ENCODE measurements at places on chromosomes 12 and 14.

- no peak for DNase-seq
Observed at GRCh38 chr12:106179086-106179485, 40.3 kb upstream of the NUAK1 start.

- no peak for DNase-seq
Observed at GRCh38 chr12:92553389-92553788, 149.4 kb upstream of the PLEKHG7 start.

GRCh38 chr12:79098530-79098929 is 234.0 kb downstream of the SYT1 start:
- no peak for DNase-seq

- DNase-seq, result peak; percentile 96
Observed at GRCh38 chr12:107511292-107511691, 174.3 kb upstream of the PWP1 start.

DNA sequence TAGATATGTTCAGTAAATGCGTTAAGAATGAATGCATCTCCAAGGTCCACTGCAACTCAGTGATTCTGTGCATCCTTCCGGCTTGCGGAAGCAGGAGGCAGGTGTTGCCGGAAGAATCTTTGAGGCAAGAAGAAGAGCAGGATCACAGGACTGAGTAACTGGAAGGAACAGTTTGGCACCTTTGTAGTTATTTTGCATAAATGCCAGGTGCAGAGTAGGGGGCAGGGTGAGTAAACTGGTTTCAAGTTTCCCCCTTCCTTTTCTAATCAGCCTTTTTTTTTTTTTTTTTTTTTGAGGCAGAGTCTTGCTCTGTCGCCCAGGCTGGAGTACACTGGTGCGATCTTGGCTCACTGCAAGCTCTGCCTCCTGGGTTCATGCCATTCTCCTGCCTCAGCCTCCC is 22.3 kb downstream of the DYRK4 start:
- DNase-seq, result no peak

DNA sequence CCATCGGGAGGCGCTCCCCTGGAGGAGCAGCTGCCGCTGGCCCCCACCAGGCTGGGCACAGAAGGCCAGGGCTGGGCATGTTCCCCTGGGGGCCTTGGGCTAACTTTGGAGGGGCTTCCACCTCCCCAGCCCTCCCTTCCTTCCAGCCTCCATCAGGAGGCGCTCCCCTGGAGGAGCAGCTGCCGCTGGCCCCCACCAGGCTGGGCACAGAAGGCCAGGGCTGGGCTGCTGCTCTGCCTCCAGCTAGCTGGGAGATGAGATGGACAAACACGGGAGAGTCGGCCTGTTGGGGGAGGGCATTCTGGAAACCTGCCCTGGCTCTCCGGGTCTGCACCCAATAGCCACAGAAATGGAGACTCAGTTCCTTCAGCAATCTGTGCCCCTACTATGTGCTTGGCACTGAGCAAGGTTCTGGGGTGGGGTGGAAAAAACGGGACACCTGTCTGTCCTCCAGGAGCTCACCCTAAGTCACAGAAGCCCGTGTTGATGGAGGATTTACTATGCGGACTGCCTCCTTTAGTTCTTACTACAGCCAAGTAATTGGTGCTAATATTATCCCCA is 39.0 kb upstream of the CORO1C start:
- no peak for DNase-seq

GRCh38 chr14:91496790-91497189 is 13.3 kb downstream of the PPP4R3A start:
- no peak for DNase-seq

- DNase-seq, result no peak
Observed at GRCh38 chr14:95421741-95422140, 94.7 kb downstream of the SYNE3 start.

DNA sequence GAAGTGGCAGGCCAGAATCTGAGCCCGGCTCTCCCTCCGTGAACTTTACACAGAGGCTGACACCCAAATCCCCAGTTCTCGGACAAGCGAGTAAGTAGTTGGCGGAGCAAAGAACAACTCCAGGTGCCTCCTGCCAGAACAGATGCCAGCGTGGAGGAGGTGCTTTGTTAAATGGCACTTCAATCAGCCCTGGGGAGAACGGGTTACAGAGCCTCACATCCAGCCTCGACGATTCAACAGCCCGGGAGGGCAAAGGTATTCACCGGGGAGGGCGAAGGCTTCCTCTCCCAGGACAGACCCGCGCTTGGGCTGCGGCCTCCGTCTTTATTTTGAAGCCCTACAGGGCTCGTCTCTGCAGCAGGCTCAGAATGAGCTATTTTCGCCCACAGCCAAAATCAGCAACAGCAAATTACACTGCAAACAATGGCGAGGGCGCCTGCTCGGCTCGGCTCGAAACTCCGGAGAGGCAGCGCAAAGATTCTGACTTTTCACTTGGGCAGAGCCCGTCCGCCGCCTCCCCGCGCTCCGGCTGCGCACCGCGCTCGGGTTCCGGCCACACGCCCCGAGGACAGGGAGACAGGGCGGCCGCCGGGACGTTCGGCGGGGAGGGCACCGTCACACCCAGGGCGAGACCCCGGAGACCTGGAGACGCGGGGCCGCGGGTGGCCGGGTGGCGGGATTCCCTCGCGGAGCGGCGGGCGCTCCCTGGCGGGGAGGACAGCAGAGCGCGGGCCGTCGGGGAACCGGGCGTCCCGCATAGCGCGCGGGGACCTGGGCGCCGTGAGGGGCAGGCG is 811 bp downstream of the TMCC3 start:
- DNase-seq, result peak; percentile 51

DNA sequence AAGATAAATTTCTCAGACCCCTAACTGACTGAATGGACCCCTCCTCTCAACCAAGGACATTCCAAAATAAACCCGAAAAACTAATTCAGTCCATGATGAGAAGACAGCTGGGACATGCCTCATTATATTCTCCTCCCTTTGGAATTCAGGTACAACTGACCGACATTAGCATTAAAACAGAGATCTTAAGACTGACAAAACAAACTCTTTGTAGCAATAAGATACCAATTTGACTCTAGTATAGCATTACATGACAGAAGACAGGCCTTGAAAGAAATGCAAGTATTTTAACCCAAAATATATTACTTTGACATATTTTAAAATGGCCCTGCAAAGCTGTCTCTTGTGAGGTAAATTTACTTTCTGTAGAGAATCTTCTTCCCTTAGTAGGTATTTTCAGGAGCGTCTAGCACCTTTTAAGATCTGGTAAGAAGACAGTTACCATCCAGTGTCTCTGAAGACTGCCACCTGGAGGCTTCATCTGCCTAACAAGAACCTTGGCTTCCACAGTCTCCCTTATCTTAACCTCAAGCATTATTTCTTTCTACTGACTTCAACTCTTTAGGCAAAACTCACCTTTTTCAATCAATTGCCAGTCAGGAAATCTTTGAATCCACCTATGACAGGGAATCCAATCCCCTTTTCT is 957.5 kb downstream of the SLC6A15 start:
- no peak for DNase-seq

DNA sequence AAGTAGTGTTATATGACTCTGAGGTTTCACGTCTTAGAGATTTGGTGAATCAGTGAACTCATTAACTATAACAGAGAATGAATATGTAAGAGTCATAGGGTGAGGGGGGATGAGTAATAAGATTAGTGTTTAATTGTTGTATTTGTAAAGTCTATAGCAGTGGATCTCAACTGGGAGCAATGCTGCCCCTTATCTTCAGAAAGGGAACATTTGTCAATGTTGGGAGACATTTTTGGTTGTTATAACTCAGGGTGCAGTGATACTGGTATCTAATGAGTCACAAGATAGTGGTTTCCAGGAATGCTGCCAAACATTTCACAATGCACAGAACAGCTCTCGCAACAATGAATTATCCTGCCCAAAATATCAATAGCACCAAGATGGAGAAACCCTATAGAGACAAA is 1193.7 kb downstream of the GALC start:
- DNase-seq, result peak; percentile 99

DNA sequence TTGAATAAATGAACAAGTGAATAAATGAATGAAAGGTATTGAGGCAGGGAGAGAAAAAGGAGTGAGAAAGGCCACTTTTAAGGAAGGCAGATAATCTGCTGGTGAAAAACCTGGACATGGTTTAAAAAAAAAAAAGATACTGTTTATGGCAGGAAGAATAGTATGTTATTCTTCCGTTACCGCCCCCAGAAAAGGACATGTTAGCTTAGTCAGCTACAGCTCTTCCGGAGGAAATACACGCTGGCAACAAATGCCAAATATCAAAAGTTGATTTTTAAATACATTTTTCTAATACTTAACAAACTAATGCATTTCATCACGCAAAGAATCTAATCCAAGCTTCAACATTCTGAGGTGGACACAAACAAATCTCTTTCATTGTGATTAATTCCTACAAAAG is 43.2 kb downstream of the SLC5A8 start:
- DNase-seq, result no peak

DNA sequence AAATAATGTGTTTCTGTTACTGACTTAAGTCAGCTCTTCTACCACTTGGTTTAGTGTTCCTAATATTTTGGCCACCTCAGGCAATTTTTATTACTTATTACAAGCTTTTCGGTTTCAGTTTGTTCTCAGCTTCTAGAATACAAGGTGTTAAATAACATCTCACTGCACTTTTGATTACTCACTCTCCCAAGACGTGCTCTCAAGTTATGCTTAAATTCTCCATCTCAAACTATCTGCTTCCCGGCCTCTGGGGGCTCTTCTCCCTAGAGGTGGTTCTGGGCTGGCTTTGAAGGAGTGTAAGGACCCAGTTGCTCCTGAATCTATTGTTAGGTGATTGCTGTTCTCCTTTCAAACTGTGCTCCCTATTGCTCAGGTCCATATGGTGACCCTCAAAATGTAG is 193.9 kb upstream of the DDHD1 start:
- DNase-seq, result no peak

DNA sequence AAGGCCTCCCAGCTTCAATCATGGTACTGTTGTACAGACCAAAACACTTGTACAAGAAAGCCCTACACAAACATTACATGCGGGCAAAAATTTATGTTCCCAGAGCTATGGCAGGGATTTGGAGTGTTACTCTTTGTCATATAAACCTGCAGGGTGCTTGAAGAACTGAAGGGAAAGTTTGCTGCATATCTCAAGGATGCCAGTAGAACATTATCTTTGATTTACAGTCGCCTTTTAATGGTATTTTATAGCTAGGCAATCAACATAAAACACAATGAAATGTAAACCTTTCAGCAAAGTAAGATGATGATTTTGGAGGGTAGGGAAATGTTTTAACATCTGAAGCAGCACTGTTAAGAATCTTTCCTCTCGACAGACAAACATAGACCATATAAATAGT is 305.6 kb downstream of the KCNH5 start:
- DNase-seq, result no peak

GRCh38 chr14:68254669-68255527 is 435.3 kb downstream of the RAD51B start:
- DNase-seq, result no peak

DNA sequence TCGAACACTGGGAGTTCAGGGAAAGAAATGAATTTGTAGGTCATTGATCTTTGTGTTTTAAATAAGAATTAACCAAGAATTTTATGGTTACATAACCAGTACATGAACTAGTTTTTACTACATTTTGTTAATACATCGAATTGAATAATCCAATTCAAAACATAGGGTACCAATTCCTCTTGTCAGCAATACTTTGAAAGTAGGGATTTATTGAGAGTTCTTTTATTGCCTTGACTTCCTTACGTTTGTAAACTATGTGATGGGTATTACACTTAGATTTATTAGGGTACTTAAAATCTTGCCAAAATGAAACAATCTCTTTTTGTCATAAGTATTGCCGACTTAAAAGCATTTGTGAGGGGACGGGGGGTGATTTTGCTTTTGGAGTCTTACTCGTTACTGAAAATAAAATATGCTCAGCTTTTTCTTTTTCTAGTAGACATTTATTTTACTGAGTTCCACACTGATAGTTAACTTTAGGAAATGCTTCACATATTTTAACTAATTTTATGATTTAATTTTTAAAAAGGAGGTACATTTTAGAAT is 22.4 kb downstream of the SOCS2 start:
- DNase-seq, result no peak

DNA sequence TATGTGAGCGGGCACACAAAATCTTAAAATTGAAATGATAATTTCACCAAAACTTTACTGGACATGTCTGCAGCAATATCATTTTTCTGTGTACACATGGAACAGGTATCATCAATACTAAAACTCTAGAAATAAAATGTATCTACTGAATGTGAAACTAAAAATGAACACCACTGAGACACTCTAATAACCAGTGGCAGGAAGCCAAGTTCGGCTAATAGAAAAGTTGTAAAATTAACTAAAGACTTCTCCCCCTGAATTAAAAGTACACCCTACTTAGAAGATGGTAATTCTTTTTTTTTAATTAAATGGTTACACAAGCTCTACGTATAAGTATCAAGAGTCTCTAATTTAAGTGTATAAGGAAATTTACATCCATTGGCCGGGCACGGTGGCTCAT is 227.2 kb downstream of the MED13L start:
- no peak for DNase-seq

DNA sequence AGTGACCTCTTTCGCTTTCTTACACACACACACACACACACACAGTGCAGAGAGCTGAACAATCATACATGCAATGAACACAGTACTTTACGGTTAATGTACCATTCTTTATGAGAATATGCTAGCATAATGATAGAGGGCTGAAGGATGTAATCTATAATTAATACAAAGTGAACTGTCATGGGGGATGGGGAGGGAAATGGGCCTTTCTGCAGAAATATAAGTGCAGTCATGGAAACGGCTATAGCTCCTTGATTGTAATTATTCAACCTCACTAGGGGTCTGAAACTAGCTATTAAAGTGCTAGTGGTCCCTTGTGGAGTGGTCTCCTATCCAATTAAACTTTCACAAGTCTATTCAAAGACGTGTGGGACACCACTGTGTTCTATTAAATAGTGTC is 443.2 kb upstream of the FOXG1 start:
- DNase-seq, result no peak

GRCh38 chr12:88996200-88996788 is 356.0 kb downstream of the DUSP6 start:
- DNase-seq, result peak; percentile 15

- no peak for DNase-seq
Observed at GRCh38 chr14:100419856-100420255, 96.7 kb downstream of the SLC25A47 start.
